Stromal cell of bone marrow (primary cell): ENCODE measurements at places on chromosomes 4 and X.

GRCh38 chr4:42488554-42488953 is 91.3 kb downstream of the SHISA3 start:
- no peak for DNase-seq

DNA sequence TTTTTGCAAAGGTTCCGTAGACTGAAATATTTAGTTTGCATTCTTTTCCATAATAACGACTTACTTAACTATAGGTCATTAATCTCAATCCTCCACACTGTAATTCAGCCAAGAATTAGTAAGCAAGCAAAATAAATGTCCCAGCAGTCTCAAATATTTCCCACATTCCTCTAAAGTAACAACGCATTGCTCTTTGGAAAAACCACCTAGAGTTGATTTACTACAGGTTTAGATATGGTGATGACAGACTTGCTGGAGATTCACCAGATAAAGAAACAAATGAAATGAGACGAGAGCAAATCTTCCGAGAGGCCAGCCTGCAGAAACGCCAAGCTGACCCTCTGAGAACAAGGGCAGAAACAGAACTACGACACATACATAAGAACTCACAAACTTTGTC is 28.9 kb downstream of the TENM3 start:
- no peak for DNase-seq

DNA sequence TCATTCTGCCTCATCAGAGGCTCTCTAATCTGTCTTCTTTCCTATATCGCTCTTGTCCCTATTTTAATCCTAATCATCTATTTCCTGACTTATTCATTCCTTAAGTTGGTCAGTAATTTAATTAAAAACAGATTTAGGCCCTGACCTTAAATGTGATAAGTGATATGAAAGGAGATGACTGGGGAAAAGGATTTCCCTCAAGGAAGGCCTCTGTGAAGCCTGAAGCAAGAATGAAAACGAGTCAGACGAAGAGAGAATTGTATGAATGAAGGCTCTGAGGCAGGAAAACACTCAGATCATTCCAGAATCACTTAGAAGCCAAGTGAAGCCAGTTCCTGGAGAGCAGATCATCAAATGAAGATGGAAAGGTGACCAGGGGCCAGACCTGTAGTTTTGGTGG is 22.1 kb downstream of the PKD2 start:
- DNase-seq = no peak

DNA sequence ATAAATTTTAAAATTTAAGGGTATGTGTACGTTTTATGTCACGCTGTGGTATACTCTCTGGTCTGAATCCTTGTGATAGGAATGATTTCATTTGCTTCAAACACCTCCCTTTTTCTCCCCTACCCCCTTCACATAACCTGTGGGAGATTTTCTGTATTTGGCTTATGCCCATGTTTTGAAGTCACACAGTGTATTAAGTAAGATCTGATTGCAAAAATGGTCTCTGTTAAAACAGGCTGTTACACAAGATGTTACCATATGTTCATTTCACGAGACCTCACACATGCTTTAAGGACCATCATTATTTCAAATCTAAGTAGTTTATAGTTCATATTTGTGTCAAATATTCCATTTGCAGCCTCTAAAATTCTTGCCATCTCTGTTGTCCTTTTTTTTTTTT is 63.5 kb downstream of the TMEM131L start:
- DNase-seq = no peak

GRCh38 chrX:25003066-25003849 is 12.5 kb downstream of the ARX start:
- DNase-seq = no peak

- DNase-seq = no peak
These were observed 21.6 kb upstream of the PCDH10 start for GRCh38 chr4:133127500-133127899.

GRCh38 chr4:72006586-72006985 is 25.2 kb upstream of the NPFFR2 start:
- DNase-seq = peak; percentile 35

DNA sequence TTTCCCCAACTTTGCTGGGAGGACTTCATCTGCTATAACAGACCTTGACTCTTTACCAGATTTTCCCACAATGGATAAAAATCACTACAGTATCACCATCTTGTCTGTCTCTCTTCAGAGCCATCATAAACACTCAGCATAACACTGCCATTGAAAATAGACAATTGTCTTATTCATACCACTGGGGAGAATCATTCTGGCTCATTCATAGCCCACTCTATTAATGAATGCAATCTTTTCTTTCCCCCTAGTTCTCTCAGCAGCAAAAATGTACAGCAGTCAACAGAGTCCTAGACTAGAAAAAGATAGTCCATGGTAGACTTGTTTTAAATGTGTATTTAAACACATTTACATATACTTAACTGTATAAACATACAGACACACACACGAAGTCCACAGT is 19.2 kb downstream of the SLC9A7 start:
- DNase-seq = no peak

DNA sequence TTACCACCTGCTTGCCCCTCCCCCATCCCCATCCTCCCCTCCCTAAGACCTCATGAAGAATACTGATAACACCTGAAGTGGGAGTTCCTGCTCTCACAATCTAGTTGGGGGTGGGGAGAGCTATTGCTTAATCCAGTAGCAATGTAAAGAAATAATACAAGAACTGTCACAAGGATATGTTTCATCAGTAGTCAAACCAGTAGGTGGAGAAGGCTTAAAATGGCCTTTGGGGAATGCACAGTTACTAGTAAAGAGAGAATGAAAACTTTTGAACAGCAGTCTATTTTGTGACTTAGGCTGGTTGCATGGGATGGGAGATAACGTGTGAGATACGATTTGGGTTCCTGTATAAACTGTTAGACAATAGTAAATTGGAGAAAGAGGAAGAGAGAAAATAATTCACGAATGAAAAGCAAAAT is 6.0 kb downstream of the GALNT7 start:
- no peak for DNase-seq

DNA sequence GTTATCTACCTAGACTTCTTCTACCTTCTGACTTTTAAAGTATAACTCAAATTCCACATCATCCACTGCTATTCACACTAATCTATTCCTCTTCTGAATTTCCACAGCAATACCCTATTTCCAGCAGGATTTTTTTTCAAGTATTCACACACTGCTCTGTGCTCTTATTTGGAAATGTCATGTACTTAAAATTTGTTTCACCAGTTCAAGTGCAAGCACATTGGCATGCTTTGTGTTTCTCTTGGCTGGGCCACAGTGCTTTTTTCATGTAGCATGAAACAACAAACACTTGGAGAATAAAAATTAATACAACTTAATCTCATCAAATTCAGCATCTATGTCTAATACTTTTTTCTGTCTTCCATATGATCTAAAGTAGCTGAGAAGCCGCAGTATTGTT is 161.8 kb upstream of the PCDH18 start:
- DNase-seq = peak; percentile 35

DNA sequence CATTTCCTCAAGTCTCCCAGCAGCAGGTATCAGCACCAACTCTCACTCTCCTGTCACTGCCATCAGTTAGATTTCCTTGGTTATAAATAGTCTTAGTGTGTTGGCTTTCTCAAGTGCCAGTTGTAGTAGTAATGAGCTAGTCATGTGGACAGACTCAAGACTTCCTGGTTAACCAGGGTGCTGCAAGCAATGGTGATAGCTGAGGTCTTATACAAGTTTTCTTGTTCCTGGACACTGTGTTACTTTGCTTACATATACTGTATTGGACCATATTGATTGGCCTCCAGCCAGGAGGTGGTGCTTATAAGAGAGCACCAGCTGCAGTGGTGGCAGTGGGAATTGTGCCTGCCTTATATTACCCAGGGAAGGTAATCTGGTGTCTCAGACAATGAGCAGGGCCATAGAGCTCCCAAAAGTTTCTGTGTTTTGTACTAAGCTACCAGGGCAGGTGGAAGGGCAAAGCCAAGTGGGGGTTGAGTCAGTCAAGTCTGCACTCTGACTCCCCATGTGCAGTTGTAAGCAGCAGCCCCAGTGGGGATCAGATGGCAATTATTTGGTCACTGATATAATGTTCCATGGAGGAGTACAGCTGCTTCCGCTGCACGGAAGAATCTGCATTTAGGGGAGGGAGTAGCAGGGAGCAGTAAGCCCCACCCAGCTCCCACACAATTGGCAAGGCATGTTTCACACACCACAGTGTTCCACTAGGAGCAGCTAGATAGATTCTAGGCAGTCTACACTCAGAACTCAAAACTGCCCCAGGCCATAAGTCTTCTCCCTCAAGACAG is 24.1 kb upstream of the ZDHHC15 start:
- DNase-seq = no peak

GRCh38 chr4:182973511-182973911 is 56.3 kb upstream of the DCTD start:
- peak; percentile 73 for DNase-seq

- no peak for DNase-seq
These were observed 198.8 kb upstream of the BMP3 start for GRCh38 chr4:80831383-80832361.

- no peak for DNase-seq
These were observed 470.4 kb upstream of the GALNT7 start for GRCh38 chr4:172698256-172698655.

DNA sequence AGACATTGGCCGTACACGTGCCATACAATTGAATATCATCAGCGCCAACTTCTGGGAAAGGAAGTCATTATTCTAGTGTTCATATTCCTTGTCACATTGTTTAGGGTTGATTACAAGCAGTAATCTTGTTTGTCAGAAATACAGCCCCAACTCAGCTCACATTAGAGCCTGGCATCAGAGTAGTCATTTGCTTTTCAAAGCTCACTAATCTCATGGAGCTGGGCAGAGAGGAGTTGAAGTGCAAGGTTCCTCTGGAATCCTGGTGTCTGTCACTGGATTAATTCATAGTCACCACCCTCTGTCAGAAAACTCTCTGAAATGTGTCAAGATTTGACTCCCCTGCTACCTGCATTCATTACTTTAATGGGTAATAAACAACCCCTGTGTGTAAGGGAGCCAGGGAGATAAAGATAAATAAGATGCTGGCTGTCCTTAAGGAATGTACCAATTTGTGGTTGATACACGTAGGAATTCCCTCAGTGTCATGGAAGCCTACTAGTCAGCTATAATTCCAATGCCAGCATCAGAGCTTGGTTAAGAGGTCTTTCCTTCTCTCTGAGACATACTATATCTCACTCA is 43.7 kb upstream of the S100G start:
- DNase-seq = no peak

DNA sequence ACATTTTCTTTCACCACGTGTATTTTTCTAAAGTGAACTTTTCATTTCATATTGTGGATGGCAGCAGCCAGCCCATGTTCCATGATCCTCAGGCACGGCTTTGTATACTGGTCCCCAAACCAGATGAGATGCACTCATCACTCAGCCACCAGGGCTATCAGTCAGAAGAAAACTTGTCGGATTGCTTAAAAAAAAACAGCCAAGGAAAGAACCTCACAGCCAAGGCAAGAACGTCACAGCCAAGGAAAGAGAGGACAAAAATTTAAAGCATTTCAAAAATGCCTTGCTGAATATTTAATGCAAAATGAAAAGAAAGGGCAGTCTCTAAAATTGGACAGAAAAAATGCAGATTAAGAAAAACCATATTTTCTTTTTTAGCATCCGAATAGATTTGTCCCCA is 333.3 kb downstream of the PDGFC start:
- DNase-seq = no peak

- DNase-seq = no peak
These were observed 15.3 kb downstream of the SEPTIN6 start for GRCh38 chrX:119677654-119677981.

GRCh38 chrX:17922303-17922702 is 61.2 kb upstream of the RAI2 start:
- DNase-seq = no peak

DNA sequence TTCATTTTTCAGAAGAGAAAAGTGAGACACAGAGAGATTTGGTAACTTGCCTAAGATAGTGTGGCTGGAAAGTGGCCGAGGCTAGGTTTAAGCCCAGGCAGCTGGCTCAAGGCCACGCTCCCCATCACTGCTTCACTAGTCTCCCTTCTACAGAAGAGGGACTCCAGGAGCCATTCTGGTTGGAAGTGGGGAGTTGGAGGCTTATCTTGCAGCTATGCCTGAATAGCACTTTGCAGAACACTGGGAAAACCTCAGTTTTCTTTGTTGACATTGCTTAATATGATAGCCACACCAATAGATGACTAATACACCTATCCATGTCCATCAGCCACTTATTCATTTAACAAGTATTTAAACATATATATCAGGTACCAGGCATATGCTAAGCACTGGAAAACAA is 18.5 kb downstream of the LRRC66 start:
- DNase-seq = no peak

- no peak for DNase-seq
These were observed 35.0 kb upstream of the GYG2 start for GRCh38 chrX:2793752-2794151.

DNA sequence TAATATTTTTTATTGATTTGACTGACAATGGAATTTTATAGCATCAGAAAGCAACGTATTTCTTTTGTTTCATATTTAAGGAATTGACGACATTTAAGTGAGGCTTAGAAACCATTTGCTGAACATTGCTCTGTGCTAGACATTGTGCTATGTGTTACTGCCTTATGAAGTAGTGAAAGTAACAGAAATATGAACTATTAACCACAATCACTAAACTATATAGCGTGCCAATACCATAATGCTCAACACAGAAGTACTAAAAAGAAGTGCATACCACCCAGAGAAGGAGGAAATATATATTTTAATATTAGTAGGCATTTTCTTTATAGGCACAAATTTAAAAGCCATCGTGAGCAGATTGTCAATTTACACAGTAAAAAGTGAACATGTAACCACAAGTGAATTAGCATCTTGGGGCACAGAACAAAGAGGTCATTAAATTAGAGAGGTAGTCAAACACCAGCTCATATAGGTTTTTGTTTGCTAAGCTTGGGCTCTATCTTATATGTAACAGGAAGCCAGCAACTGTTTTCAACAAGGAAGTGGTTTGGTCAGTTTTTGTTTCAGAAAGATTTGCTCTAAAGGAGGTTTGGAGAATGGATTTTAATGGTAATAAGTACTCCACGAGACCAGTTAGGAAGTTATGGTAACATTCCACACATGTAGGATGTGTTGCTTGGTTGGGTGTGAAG is 270.7 kb downstream of the GRXCR1 start:
- no peak for DNase-seq

GRCh38 chr4:22667332-22667940 is 25.3 kb upstream of the GBA3 start:
- no peak for DNase-seq
